CD4-positive, alpha-beta T cell treated with Interleukin-15 for 4 hours (primary cell): ENCODE measurements at places on chromosomes 4 and X.

GRCh38 chrX:132375941-132376340, 112.9 kb downstream of the MBNL3 start:
- no peak for DNase-seq

DNA sequence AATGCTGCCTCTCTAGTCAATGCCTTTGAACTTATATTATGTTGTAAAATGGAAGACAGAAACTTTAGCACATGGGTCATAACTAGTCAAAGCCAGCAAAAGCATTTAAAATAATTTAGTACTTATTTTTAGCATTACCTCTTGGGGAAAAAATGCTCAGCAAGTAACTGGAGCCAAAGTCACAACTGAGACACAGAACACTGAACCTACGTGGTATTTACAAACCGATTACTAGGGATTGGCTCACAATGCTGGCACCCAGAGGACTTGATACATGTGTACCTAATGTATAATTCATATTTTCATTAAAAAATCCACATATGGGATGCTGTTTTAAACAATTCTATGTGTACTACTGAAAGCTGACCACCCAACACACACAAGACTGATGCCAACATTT, 38.4 kb downstream of the PHKA2 start:
- DNase-seq, result no peak

DNA sequence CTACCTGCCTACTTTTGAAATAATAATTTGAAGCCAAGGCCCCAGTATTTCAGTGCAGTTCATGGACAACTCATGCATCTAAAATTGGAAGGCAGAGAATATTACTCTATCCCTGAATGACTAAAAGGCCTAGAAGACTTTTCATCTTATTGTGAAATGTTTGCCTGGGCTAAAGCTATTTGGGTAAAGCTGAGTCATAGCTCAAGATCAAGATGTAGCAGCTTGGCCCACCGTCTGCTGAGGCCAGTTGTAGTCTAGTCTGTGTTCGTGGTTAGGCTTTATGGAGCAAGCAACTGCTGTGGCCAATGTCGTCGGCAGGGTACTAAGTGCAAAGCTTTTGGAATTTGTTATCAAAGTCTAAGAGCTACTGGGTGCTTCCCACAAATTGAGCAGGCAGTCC, 929.1 kb downstream of the RAB28 start:
- no peak for DNase-seq

- peak; percentile 31 for DNase-seq
Measured at GRCh38 chr4:2689825-2690700, 66.1 kb downstream of the TNIP2 start.

DNA sequence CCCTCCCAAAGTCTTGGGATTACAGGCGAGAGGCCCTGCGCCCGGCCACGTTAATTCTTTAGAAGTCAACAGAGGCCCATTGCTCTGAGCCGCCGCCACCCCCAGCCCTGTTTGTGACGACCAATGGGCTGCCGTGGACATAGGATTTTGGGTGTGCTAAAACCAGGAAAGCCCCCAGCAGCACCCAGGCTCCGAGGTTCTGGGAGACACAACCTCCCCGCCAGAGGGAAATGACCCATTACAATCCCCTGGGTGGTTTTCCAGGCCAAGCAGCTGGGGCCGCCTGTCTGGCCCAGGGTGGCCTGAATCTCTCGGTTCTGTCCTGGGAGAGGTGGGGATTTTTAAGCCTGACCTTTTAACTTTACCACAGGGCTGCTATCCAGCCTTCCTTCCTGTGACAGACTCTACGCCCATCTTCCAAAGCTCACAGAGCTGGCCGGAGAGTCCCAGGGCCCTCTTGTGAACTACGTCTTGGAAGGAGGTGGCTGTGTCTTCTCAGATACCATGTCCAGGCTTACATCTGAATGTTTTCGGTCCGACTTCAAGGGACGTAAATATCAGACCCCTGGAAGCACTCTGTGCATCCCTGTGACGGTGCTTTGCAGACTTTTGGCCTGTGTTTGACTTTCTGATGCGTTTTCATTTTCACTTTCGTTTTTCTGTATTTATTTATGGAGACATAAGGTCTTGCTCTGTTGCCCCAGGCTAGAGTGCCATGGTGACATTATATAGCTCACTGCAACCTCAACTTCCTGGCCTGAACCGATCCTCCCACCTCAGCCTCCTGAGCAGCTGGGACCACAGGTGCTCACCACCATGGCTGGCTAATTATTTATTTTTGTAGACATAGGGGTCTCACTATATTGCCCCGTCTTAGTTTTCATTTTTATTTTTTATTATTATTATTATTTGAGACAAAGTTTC, 36.0 kb downstream of the P2RY8 start:
- peak; percentile 48 for DNase-seq

- no peak for DNase-seq
Measured at GRCh38 chr4:20358110-20358509, 106.4 kb downstream of the SLIT2 start.

DNA sequence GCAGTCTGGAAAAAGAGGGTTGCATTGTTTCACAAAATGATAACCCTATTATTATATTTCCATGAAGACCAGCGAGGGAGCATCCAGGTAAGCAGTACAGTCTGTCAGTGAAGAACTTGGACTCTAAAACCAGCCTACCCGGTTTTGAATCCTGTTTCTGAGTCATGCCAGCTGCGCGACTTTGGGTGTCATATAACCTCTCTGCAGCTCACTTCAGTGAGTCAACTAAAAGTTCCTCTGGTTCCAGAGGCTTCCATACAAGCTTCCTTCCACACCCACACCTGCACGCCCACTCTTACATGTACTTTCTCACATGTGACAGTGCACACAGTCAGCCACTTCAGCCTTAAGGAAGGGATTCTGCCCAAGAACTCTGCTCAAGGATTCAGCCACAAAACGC, 49.8 kb upstream of the PRPS2 start:
- DNase-seq, result no peak

DNA sequence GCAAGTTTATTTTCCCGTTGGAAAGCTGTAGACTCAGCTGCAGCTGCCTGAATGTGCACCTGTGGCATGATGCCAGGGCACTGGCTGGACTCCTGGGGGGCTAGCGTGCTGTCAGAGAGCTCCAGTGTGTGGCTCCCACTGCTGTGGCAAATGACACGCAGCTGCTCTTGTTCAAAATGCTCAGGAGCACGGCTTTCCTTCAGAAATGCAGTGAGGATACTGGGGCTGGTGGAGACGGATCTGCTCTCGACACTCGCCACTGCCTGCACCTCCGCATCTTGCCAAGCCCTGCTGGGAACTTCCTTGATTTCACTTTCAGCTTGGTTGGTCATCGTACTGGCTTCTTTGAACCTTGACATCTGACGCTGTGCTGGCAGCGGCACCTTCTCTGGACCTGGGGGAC, 58.7 kb downstream of the GPRIN3 start:
- DNase-seq, result no peak

DNA sequence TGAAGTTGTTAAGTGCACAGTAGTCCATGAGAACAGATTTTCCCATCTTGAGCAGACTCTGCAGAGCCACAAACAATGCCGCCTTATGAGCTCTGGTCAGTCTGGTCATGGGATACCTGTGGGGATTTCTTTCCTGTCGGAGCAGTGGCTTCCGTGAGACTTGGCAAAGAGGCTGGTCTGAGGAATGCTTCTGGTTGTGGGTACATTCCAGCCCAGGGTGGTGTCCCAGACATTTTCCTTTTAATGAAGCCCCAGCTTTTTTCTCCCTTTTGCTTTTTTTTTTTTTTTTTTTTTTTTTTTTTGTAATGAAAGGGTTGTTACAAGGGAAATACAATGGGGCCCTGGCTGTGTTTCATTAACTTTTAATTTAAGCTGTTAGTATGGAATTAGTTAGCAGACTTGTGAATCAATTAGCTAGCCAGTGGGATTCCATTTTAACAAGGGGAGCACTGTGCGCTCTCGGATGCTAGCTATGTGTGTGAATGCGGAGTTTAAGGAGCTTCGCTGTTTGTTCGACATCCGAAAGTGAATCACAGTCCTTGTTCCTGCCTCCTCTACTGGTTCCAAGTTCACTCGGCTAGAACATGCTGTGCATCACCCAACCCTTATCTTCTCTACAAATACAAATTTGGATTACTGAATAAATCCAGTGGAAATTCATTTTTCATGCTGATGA, 225.1 kb downstream of the CBR4 start:
- DNase-seq, result no peak

DNA sequence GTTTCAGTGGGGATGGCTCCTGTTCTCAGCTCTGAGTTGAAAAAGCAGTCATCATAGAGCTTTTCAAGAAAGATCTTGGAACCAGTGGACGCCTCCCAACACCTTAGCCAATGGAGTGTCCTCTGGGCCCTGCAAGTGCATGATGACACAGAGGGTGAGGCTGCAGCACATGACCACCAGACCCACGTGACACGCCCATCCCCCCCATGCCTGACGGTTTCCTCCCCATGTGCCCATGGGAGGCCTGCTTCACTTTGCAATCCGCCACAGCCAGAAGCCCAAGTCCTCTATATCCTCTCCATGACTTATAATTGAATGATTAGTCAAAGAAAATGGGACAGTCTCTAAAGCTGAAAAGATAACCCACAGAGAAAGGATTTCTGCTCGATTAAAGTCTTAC, 187.0 kb downstream of the AFAP1 start:
- DNase-seq, result no peak

- DNase-seq, result no peak
Measured at GRCh38 chr4:92516450-92516849, 212.7 kb downstream of the GRID2 start.

DNA sequence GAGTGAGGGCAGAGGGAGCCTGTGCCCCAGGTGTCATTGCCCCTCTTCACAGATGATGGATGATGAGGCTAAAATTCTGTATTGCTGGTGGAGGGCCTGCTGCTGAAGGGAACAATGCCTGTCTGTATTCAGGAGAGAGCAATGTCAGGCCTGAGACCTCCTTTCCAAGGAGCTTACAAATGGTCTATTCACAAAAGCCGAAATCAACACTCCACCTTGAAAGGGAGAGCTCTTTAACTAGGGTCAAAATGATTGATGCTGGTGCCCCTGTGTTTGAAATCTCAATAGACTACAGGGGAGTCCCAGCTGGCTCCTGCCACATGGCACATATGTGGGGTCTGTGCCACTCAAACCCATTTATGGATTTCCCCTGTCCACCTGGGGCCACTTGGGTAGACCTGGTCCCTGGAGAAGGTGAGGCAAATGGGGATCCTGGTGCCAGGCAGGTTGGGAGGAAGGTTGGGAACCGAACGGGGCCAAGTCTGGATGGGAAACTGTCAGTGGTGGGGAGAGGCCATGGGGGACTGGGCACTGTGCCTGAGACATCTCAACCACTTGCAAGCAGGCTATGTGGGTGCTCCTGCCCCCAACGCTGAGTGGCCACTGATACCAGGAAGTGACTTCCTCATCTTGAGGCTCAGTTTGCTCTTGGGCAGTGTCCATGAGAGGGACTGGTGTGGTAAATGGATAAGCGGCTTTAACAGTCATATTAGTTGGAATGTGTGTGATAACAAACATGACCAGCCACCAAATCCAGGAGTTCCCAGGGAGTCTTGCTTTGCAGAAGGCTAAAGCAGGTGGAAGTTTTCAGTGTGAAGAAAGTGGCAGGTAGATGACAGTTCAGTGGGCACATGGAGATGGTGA, 223.8 kb upstream of the PSAPL1 start:
- no peak for DNase-seq

DNA sequence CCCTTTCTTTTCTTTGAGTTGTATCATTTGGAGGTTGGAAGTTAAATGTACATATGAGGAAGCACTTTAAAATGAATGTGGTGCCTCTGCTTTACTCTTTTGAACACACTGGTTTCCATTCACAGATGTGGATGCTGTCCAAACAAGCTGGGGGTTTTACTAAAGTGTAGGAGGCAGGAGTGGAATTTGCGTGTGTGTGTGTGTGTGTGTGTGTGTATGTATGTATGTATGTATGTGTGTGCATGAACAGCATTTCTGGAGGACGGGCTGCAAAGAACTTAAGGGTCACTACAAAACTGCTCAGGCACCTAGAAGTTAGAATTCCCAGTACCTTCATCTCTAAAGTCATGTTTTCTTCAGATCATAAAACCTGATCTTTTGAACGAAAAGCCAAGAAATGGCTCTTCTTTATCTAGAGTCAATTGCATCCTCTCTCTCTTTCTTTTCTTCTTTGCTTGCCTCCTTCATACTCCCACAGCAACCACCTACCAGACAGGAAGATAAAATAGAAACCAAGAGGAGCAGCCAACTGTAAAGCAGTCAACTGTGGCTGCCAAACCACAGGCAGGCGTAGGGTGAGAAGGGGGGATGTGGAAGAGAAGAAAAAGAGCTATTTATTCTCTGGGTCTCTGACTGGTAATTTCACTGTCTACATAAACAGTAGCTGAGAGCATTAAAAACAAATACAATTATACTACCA, 177.0 kb upstream of the RASGEF1B start:
- peak; percentile 21 for DNase-seq

GRCh38 chr4:167088115-167088514, 146.2 kb downstream of the SPOCK3 start:
- DNase-seq, result no peak

- no peak for DNase-seq
Measured at GRCh38 chrX:276581-277201, 4.5 kb upstream of the PLCXD1 start.

- DNase-seq, result no peak
Measured at GRCh38 chr4:2182994-2183393, 58.9 kb downstream of the HAUS3 start.

DNA sequence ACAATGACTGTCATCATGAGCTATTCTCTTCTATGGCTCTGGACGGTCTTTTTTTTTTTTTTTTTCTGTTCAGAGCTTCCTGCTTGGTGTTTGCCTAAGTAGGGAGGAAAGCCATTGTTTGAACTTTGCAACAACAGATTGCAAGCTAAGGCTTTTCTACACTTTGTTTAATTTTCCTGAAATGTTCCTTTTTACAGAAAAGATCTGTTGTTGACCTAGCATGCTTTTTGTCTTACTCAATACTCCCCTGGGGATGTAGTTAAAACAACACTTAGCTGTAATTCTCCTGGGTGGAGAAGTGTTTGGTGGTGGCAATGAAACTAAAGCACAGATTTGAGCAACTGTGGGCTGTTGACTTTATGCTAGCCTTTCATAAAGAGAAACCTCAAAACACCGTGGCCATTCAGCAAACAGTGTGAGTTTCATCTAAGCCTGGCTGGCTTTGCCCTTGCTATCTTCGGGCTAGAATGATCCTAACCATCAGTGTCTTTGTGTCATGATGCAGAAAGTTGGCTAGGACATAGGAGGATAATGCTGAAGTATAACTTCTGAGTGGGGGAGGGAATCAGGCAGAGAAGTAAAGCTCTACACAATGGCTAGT, 110.5 kb downstream of the ANXA3 start:
- no peak for DNase-seq

DNA sequence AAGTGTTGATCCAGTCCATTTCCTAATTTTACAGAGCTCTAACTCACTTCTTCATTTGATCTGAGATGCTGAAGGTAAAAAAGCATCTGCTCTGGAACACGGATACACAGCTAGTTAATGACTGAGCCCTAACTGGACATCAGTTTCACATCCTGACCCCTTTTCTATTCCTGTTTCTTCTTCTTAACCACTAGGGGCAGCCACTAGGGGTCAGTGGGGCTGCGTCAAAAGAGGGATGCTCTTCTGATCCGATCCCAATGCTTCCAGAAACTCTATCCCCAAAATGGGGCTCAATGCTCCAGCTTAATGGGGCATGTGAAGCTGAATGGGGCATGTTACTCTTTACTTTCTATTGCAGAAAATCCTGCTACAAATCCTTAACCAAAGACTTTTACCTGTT, 33.4 kb upstream of the PHKA2 start:
- no peak for DNase-seq
